Stimulated activated CD4-positive, alpha-beta T cell treated with anti-CD3 and anti-CD28 coated beads, Interleukin-15, amount 100 ng/mL, for 24 hours (primary cell): ENCODE measurements at places on chromosomes 11 and 22.

- no peak for DNase-seq
These were observed 17.5 kb upstream of the SHISAL1 start for GRCh38 chr22:44330188-44330743.

GRCh38 chr11:27319072-27319471 is 43.9 kb downstream of the CCDC34 start:
- peak; percentile 4 for DNase-seq

DNA sequence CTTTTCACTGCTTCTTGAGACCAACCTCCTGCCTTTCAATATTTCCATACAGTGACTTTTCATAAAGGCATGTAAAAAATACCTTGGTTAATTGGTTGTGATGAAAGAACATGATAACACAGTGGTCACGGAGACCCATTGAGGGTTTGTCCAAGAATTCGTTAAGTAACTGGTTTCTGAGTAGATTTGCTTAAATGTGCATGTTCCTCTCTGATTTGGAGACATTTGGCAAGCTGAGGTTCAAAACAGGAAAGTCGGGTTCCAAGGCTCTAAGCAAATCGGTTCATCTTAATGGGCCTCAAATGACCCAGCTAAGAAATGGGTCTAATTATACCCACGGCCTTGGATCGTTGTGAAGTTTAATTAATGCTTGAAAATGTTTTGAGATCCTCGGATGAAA is 36.9 kb upstream of the CCND1 start:
- DNase-seq, result no peak

DNA sequence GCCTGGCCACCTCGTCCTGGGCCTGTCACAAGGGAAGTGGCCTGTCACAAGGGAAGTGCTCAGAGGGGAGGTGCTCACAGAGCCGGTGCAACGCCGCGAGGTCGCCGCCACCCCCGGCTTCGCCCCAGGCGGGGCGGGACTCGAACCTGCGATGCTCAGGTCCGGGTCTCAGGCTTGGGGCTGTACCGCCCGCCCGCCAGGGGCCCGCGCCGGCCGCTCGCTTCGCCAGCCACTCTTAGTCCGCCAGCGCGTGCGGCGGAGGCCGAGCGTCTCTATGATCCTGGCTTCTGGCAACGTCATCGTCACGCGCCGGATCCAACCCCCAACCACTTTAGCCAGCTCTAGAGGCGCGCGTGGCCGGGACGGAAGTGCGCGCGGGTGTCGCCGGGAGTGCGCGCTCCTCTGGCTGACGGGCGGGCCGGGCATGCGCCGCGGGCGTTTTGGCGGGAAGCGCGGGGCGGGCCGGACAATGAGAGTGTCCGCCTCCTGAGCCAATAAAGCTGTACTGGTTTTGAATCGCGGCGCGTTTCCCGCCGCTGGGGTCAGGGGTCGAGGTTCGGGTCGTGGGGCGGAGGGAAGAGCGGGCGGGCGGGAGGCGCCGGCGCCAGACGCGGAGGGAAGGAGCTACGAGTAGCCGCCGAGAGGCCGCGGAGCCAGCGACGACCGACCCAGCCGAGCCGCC is at the start of gene TRMT2A:
TRMT2A (minus strand) TSS at position 276 of the 682 bp plus-strand sequence. CDS start 320 bp downstream, outside the sequence.
- peak; percentile 98 for DNase-seq

DNA sequence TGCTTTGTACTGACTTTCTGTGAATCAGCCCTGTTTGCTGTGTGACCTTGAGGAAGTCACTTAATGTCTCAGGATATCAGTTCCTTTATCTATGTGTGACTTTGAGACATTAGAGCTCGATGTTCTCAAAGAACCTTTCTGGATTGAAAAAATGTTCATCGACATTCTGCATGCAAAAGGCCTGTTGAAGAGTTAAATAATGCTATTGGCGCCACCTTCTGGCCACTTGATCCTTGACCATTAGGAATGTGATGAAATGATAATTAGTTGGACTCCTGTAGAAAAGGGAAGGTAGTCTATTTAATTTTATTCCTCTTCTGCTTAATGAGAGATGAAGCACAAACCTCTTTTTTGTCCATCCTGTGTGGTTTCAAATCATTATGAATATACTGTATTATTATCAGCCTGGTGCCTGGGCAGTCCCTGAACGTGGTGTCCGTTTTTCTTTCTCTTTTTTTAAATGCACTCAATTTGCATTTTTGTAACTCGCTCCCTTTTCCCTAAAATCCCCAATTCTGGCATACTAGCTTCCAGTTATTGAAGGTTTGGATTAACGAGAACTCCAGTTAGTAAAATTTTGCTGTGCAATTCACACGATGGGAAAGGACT is 20.7 kb downstream of the ELF5 start:
- peak; percentile 58 for DNase-seq

DNA sequence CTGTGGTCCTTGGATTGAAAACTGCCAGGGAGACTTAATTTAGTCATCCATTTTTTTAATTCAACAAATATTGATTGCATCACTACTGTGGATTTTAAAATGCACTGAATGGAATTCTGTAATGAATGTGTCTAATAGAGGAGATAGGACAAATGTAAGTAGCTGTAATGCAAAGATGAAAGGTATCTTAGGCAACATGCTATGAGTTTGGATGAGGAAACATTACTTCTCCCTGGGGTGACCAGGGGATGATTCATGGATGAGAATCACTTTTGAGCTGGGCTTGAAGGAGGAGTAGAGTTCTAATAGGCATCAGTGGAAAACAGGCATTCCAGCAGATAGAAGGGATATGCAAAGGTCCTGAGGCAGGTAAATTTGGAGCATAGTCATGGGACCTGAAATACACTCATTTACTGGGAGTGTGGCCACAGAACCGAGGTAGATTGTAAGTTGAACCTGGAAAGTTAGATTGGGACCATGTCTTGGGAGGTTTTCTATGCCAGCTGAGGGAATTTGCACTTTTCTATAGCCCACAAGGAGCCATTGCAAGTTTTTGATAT is 43.4 kb downstream of the PKNOX2 start:
- DNase-seq, result no peak

- no peak for DNase-seq
These were observed 61.3 kb upstream of the YPEL1 start for GRCh38 chr22:21796863-21797262.

GRCh38 chr11:118238929-118239328 is 13.2 kb downstream of the MPZL3 start:
- no peak for DNase-seq

GRCh38 chr22:38504731-38505540 is 1.2 kb downstream of the DDX17 start:
- DNase-seq, result peak; percentile 72

GRCh38 chr22:48380016-48380665 is 1447.5 kb downstream of the BRD1 start:
- DNase-seq, result no peak

DNA sequence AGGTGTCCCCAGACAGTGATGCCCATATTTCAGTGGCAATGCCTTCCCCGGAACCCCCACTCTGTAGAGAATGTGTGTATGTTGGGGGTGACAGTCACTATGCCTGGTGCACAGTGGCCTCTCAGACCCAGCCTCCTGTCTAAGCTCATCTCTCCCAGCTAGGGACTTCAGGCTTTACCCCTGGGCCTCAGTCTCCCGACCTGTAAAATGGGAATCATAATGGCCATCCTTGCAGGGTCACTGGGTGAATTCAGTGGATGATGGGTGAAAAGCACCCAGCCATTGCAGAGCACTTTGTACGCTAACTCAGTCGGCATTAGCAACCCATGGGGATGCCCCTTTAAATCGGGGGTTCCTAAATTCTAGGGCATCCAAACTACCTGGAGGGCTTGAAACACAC is 18.9 kb downstream of the FGF3 start:
- no peak for DNase-seq

DNA sequence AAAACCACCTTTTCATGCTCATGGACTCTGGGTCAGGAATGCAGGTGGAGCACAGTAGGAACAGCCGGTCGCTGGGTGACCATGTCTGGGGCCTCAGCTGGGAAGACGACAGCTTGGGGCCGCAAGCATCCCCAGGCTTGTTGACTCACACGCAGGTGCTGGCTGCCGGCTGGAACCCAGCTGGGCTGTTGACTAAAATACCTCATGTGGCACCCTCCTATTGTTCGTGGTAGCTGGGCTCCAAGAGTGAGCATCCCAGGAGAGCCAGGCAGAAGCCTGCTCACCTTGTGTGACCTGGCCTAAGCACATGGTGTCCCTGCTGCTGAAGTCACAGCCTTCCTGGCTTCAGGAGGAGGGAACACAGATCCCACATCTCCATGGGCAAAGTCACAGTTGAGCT is 9.4 kb downstream of the DPP3 start:
- DNase-seq, result no peak

DNA sequence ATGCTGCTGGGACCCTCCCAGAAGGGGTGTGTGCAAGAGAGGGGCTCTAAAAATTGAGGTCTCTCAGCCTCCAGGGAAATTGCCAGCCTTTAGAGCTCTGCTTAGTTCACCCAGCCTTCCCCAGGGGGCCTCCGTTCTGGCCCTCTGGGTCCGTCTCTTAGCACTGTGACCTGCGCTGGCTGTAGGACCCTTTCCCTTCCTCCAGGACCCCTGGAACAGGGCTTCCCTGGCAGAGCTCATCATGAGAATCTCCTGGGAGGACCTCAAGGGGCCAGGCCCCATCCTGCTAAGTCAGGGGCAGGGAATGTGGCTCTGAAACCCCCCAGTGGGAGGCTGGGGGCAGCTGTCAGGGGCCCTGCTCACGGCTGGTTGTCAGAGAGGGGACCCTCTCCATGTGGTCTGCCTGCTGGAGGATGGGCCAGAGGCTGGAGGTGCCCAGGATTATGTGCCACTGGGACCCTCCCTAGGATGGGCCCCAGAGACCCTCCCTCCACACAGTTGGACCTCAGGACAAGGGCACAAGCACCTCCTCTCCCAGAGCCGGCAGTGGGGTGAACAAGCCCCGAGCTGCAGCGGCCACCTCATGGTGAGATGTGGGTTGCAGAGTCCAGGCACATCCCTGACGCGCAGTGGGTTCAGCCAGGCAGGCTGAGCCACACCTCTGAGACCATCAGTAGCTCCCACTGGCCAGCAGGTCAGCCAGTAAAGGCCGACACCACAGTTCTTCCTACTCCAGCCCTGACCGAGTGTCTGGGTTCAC is 27.1 kb upstream of the GAL start:
- DNase-seq, result no peak

DNA sequence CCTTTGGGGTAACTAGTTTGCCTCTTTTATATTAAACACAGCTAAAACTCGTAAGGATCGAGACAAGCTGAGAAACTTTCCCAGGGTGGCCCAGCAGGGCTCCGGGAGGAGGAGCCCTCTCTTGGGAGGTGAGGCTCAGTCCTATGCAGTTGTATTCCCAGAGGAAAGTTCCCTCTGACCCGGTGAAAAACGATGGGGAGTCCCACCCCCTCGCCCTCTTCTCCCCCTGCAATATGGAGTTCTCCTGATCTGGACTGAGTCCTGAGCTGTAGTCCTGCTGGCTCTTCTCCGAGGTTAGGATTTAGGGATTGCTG is 1.3 kb downstream of the NTM start:
- no peak for DNase-seq

- DNase-seq, result no peak
These were observed 702.9 kb downstream of the DLG2 start for GRCh38 chr11:84924154-84924692.

- DNase-seq, result no peak
These were observed 8.5 kb upstream of the SLC35C1 start for GRCh38 chr11:45796461-45796861.

GRCh38 chr11:78424334-78425270 is 7.0 kb upstream of the GAB2 start:
- DNase-seq, result no peak

GRCh38 chr11:19728436-19728835 is 15.8 kb downstream of the NAV2 start:
- no peak for DNase-seq

- no peak for DNase-seq
These were observed 767.8 kb upstream of the LUZP2 start for GRCh38 chr11:23729088-23729487.

- no peak for DNase-seq
These were observed 180.0 kb downstream of the WNT11 start for GRCh38 chr11:76026281-76026680.

DNA sequence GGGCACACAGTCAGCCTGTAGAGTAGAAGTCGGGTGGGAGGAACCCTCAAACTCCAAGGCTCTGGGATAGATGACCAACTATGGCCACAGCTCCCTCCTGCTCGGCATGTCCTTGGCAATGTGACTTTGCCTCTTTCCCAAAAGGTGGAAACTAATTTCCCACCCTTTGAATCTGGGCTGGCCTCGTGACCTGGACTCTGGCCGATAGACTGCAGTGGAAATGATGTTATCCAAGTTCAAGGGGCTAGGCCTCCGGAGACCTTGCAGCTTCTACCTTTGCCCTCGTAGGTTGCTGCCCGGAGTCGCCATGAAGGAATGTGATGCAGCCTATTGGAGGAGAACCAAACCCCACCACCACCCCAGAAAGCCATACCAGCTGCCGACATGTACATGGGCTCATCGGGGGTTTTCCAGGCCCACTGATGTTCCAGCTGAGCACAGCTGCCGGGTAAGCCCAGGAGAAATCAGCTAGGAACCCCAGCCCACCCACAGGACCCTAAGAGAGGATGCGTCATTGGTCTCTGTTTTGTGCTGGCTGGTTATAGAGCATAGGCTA is 30.4 kb downstream of the KCNJ4 start:
- no peak for DNase-seq

DNA sequence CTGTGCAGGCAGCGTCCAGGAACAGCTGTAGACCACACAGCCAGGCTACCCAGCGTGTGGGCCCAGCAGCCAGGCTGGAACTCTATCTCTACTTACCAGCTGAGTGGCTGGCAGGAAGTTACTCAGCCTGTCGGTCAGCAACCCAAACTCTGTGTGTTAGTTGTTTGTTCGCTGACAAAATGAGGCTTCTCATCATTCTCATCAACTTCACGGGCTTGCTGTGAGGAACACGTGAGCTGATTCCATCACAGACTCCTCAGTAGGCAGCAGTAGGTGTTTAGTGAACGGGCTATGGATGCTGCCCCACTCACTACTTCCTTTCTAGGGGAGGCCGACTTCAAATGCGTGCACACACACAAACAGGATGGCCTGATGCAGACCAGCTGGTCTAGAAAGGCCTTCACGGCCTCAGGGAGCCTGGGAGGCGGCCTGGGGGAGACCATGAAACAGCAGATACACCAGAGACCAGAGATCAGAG is 830 bp upstream of the SPDYC start:
- no peak for DNase-seq

DNA sequence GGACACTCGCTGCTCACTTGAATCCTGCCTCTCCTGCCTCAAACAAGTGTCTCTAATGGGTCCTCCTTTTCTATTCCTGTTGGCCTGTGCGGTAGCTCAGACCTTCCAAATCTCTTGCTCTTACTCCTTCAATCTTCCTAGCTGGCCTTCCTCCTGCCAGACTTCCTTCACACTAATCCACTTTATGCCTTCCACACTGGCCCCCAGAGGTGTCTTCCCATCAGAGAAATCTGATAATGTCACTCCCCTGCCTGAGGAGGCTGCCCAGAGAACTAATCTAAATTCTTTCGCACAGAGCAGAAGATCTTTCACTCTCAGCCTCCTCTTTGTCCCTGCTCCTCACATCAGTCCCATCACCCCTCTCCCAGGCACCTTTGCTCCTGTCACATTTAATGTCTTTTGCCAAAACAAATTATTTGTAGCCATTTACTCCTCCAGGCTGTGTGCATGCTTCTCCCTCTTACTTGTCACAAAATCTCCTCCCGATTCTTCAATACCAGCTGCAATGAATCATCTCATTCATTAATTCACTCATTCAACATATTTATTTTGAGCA is 175.7 kb downstream of the MAML2 start:
- DNase-seq, result no peak
